ENCODE measurements at places on chromosomes 12 and 14.

- DNase-seq = no peak
Observed at GRCh38 chr12:92275443-92276154, 130.0 kb upstream of the BTG1 start.

DNA sequence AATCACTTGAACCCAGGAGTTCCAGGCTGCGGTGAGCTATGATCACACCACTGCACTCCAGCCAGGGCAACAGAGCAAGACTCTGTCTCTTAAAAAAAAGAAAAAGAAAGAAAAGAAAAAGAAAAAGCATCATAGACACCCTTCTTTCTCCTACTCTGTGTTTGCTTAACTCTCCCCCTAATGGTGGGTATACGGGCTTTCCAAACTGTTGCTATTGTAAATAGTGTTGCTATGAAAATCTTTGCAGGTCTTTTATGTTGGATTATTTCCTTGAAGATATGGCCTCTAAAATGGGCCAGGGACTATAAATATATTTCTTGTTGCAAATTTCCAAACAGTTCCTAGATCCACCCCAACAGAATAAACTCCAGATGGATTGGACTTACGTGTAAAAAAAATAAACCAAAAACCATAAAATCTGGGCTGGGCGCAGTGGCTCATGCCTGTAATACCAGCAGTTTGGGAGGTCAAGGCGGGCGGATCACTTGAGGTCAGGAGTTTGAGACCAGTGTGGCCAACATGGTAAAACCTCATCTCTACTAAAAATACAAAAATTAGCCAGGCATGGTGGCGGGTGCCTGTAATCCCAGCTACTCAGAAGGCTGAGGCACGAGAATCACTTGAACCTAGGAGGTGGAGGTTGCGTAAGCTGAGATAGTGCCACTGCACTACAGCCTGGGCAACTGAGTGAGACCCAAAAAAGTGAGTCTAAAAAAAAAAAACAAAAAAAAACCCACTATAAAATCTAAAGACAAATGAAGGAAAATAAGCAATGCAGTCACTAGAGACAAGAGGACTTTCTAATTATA lies 25.9 kb downstream of the NFKBIA start:
- DNase-seq = no peak

DNA sequence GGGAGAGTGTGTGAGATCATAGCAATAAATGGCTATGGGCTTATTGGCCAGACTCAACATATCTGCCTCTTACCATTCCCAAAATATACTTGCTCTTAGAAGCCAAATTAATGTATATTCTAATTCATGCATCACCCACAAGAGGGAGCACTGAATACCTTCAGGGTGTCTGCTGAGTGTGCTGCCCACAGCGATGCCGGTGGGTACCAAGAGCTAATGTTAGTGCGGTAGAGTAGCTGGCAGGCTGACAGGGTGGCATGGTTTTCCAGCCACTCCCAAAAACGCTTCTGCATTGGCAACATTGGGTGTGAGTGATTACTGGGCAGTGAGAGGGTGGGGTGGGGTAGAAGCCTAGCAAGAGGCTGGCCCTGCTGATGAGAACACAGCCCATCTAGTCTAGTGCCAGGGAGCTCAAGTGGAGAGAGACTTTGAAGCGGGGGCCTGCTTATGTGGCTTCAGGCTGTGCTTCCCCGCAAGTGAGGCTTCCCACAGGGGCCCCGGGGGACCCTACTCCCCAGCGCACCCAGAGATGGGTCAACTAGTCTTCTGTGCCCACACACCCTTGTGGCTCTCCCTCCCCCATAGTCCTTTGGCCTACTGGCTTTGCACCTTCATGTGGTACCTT lies 9.2 kb upstream of the PLEKHD1 start:
- DNase-seq = peak; percentile 51

- DNase-seq = no peak
Observed at GRCh38 chr12:89267404-89267803, 84.9 kb downstream of the DUSP6 start.

- no peak for DNase-seq
Observed at GRCh38 chr12:107418981-107419380, 266.6 kb upstream of the PWP1 start.

GRCh38 chr14:54317391-54317790 lies 79.4 kb upstream of the CDKN3 start:
- DNase-seq = no peak

- DNase-seq = no peak
Observed at GRCh38 chr12:68894276-68894855, 38.6 kb downstream of the CPM start.

DNA sequence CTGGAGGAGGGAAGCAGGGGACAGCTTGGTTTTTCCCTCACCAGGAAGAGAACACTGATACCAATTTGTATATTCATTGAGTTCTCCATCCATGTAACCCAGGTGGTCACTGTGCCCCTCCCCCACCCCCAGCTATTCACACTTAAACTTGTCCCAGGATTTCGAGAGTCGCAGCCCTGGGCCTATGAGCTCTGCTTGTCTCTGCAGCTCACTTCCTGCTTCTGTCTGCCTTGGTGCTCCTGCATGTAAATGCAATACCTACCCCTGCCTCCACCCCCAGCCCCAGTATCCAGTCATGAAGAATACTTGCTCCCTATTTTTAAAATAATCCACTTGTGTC lies 452.2 kb downstream of the BCL11B start:
- DNase-seq = no peak

GRCh38 chr14:104550340-104550860 lies 29.2 kb upstream of the C14orf180 start:
- no peak for DNase-seq

- DNase-seq = no peak
Observed at GRCh38 chr14:68714991-68715924, 77.6 kb downstream of the ZFP36L1 start.

- no peak for DNase-seq
Observed at GRCh38 chr12:3964439-3964838, 91.2 kb upstream of the PARP11 start.

DNA sequence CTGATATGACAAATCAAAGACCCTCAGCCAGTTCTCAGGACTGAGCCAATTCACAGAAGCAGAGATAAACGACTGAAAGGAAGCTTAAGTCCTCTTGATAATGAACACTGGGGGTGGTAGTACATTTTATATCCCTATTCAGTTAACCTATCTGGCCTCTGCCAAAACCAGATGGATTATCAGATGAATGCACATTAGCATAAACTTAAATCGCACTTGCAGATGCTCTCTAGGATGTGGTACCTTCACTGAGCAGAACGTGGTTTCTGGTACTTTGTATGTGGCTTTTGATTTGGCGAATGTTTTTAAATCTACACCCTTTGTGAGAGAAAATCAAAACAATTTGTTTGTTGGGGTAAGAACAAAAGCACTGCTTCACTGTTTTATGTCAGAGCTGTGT lies 21.1 kb upstream of the TAS2R14 start:
- no peak for DNase-seq

- DNase-seq = no peak
Observed at GRCh38 chr12:128627659-128628058, 196.1 kb downstream of the SLC15A4 start.

- DNase-seq = peak; percentile 37
Observed at GRCh38 chr12:53695152-53696145, 19.6 kb upstream of the ATP5MC2 start.

DNA sequence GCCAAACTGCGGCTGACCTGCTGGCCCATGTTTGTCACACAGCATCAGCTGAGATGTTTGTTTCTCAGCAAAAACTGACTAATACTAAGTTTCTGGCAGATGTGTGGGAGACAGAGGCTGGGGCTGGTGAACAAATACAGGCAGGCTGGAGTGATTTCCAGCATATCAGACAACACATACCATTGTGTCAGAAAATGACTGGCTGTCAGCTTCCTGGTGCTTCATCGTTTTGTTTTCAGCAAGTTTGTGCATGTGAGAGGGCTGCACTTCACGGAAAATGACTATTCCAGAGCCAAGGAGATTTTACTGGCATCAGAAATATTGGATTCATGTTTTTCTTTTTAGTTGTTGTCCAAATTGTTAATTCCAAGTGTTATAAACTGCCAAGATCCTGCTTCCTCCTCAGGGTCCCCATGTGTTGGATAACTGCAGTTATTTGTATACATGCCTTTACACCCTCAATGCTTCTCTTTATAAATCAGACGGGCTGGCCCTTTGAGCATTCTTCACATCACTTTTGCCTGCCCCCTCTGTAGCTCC lies 145.7 kb downstream of the GALC start:
- DNase-seq = no peak

GRCh38 chr14:61620130-61620946 lies 75.0 kb upstream of the HIF1A start:
- no peak for DNase-seq

GRCh38 chr12:30548203-30548602 lies 147.5 kb downstream of the IPO8 start:
- DNase-seq = no peak

Data from NCI-H1092 treated with DMSO at 0.1 percent for 48 hours (cell line).